ENCODE measurements at places on chromosomes 12 and 14.

DNA sequence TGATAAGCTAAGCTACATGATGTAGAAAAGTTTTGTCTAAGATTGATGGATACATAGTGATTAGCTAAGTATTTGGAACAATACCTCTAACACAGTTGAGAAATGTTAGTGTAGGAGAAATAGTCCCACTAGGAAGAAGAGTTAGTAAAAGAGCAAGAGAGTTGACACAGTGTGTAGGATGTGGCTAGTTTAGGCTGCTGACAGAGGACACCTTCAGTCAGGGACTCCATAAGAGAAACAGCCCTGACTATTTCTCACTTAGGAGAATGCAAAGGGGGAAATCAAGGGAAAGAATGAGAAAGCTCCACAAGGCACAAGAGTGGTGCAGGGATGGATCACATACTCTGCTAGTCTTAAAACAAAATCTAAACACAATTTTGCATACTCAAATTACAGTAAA is 613.7 kb downstream of the SLC16A7 start:
- DNase-seq = no peak

GRCh38 chr12:52063082-52063924 is 6.5 kb upstream of the ATG101 start:
- no peak for DNase-seq

- no peak for DNase-seq
Measured at GRCh38 chr12:86186449-86186848, 69.7 kb downstream of the MGAT4C start.

- DNase-seq = no peak
Measured at GRCh38 chr12:63151623-63152320, 771 bp upstream of the AVPR1A start.

GRCh38 chr14:78683206-78683605 is 513.0 kb downstream of the NRXN3 start:
- no peak for DNase-seq

DNA sequence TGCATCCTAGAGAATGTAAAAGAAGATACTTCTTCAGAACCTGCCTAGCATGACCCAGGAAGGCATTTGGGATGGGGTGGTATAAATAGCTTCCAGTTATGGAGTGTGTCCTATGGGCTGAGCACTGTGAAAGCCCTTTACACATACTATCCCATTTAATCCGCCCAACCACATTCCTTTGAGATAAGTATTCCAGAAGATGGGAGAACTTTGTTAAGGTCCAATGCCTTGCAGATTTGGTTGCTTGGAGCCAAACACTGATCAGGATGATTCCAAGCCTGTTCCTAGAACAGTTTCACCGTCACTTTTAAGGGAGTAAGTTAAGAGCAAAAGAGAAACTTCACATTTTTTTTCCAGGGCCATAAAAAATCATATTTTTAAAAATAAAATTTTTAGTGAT is 82.5 kb upstream of the CLMN start:
- no peak for DNase-seq

Measured in stimulated activated CD8-positive, alpha-beta memory T cell treated with anti-CD3 and anti-CD28 coated beads, Interleukin-15, amount 100 ng/mL, for 4 hours (primary cell).